ENCODE measurements at places on chromosomes 7 and 10.

DNA sequence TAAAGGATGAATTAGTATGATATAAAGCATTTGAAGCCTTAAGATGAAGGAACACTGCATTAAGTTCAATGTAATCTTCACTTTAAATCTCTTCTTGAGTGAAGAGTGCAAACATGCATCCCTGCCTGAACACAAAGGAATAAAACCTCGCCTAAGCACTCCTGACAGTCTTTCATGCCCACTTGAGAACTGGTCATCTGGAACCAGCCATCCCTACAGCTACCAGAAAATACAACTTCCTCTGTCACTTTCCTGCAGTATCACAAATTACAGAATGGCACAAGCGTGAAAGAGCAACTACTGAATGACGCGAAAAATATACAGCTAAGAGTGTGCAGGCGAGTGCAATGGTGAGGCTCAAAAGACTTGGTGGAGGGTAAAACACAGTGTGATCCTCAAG, 1079.9 kb downstream of the CNTNAP2 start:
- DNase-seq, result no peak

DNA sequence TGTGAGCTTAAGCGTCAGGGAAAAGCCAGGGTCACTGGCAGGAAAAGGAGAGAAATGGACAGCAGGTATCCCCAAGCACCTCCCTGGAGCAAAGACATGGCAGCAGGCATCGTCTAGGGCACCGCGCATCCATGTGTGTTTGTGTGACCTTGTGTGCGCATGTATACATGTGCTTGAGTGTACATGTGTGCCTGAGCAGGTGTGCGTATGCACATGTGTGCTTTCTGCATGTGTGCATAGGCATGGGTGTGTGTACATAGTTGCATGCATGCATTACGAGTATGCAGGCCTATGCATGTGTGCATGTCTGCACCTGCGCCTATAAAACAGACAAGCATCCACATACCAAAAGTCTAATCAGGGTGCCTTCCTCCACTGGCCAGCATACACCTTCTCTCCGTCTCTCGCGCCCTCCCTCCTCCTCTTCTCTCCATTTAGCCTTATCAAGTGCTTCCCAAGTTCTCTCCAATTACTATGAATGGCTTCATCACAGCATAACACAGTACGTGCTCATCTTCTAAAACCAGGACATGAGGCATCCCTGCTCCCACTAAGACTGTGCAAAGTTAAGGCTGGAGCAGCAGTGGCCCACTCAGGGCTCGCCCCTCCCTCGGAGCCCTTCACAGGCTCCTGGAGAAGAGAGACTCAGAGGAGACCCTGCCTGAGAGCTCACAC, 30.6 kb downstream of the RASGEF1A start:
- no peak for DNase-seq

GRCh38 chr7:116671111-116671510, 885 bp upstream of the MET start:
- no peak for DNase-seq

DNA sequence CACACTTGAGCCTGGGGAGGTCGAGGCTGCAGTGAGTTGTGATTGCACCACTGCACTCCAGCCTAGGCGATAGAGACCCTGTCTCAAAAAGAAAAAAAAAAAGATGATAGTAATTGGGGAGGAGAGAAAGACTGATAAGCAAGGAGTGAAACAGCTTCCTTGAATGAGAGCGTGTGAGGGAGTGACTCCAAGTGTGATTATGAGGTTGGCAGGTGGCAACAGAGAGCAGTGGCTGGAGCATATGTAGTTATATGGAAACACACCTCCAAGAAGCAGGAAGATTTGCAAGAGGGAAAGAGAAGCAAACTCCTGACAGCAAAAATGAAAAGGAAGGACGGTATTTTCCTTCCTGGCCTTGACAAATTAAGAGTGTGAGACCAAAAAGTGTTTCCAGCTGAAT, 50.4 kb downstream of the VKORC1L1 start:
- no peak for DNase-seq

GRCh38 chr10:72086466-72087391, 1.6 kb downstream of the SPOCK2 start:
- DNase-seq, result no peak
